Upper lobe of left lung (tissue), 6 donors: ENCODE measurements at places on chromosomes 16 and 17. TPM values are rescaled to one million over a fixed set of nuclear protein-coding genes. Genes with fewer than 3 reads are reported as not detected.

PYY gene
- total RNA-seq = not detected

ZNF747 gene
- total RNA-seq = 15.5 TPM

CORO7 gene
- 46.4 TPM for total RNA-seq

CLEC19A gene
- total RNA-seq = not detected

APOBR gene
- 31.6 TPM for total RNA-seq

KRTAP4-4 gene
- total RNA-seq = not detected

CIAPIN1 gene
- 35.2 TPM for total RNA-seq

ZNF688 gene
- total RNA-seq = 18.0 TPM

PRAC1 gene
- not detected for total RNA-seq
